ENCODE measurements at places on chromosomes 6 and 20.

DNA sequence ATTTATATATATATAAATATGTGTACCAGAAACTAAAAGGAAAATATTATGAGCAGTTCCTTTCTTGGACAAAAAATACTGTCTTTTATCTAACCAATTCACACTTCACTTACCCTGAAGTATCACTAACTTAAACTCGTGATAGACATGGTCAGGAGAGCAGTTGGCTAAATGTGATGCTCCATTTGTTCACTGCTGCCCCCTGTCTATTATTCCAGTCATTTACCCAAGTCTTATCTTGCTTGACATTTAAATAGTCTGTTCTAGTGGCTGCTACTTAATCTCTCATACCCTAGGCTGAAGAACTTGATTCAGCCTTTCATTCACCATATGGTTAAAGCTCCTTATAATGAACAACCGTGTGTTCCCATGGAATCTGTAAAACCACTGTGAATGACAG, 789.6 kb upstream of the EYS start:
- no peaks in the 10 kb centered on the region for H3K4me1 ChIP-seq
- no peaks in the 10 kb centered on the region for H3K36me3 ChIP-seq
- no peak overlapping the region for H3K4me3 ChIP-seq
- DNase-seq = no peak
- H3K27ac ChIP-seq = no peak overlapping the region

GRCh38 chr20:63226042-63226943, 9.4 kb upstream of the BIRC7 start:
- peaks cover 7% of the 10 kb centered on the region for H3K27me3 ChIP-seq
- DNase-seq = no peak
- H3K4me3 ChIP-seq = no peak overlapping the region
- H3K4me1 ChIP-seq = no peaks in the 10 kb centered on the region

- no peaks in the 10 kb centered on the region for H3K27me3 ChIP-seq
- no peak overlapping the region for H3K27ac ChIP-seq
- peaks cover 18% of the 10 kb centered on the region for H3K4me1 ChIP-seq
- no peak overlapping the region for H3K4me3 ChIP-seq
- DNase-seq = no peak
- H3K36me3 ChIP-seq = no peaks in the 10 kb centered on the region
Observed at GRCh38 chr6:88143421-88144157, 22.6 kb downstream of the CNR1 start.

- no peaks in the 10 kb centered on the region for H3K4me1 ChIP-seq
- H3K36me3 ChIP-seq = peaks cover 23% of the 10 kb centered on the region
- H3K27me3 ChIP-seq = no peaks in the 10 kb centered on the region
- H3K27ac ChIP-seq = no peak overlapping the region
- no peak for DNase-seq
- H3K4me3 ChIP-seq = no peak overlapping the region
Observed at GRCh38 chr20:35134880-35135279, 12.3 kb downstream of the EDEM2 start.

DNA sequence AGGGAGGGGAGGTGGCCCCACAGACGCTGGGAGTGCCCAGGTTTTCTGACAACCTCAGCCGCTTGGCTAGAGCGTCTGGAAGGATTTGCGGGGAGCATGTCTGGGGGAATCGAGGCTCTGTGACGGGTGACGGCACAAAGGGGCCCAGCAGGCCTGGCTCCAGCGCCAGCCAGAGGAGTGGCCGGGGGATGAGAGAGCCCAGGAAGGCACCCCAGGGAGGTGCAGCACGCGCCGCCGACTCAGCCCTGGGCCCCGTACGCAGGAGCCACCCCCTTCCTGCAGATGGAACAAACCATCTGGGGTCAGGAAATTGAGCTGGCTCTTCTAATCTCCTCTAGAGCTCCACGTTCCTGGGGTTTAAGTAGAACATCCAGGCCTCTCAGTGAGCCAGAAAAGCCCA, 5.9 kb upstream of the SLCO4A1 start:
- H3K27me3 ChIP-seq = peaks cover 3% of the 10 kb centered on the region
- H3K4me1 ChIP-seq = peaks cover 2% of the 10 kb centered on the region
- no peak overlapping the region for H3K27ac ChIP-seq
- no peak overlapping the region for H3K4me3 ChIP-seq

GRCh38 chr6:129521946-129522345, 188.0 kb downstream of the ARHGAP18 start:
- no peaks in the 10 kb centered on the region for H3K36me3 ChIP-seq
- H3K27me3 ChIP-seq = no peaks in the 10 kb centered on the region
- no peak overlapping the region for H3K27ac ChIP-seq
- H3K4me3 ChIP-seq = no peak overlapping the region

DNA sequence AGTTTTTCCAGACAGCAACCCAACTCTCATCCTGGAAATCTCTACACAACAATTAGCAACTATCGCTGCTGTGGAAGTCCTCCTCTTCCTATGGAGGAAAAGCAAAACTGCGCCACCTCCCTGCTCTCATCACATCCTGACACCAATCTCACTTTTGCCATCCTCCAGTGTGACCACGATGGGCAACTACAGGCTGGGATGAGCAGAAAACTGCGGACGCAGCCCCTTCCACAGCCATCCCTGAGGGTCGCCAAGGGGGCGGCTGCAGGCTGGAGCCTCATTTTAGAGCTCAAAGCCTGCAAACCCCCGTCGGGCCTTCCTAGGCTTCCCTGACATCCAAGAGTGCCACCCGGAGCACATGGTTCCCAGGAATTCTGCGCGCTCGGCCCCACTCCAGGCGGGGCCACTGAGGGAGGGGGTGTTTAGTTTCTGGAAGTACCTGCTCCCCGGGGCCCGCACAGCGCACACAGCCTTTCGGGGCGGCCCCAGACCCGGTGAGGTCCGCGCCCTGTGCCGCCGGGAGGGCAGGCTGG, 1.2 kb downstream of the TCFL5 start:
- DNase-seq = no peak
- H3K36me3 ChIP-seq = no peaks in the 10 kb centered on the region
- H3K27ac ChIP-seq = no peak overlapping the region
- H3K4me1 ChIP-seq = peaks cover 5% of the 10 kb centered on the region

GRCh38 chr20:61933951-61934715, 131.5 kb downstream of the TAF4 start:
- H3K36me3 ChIP-seq = no peaks in the 10 kb centered on the region
- H3K27ac ChIP-seq = no peak overlapping the region
- DNase-seq = no peak
- H3K4me1 ChIP-seq = no peaks in the 10 kb centered on the region
- H3K27me3 ChIP-seq = no peaks in the 10 kb centered on the region

GRCh38 chr6:72651174-72651573, 29.3 kb downstream of the KCNQ5 start:
- H3K4me3 ChIP-seq = no peak overlapping the region
- no peak overlapping the region for H3K27ac ChIP-seq
- H3K4me1 ChIP-seq = peaks cover 28% of the 10 kb centered on the region
- no peaks in the 10 kb centered on the region for H3K36me3 ChIP-seq

GRCh38 chr20:5044075-5044620, 42.8 kb upstream of the SLC23A2 start:
- no peak overlapping the region for H3K27ac ChIP-seq
- no peak overlapping the region for H3K4me3 ChIP-seq
- DNase-seq = no peak
- no peaks in the 10 kb centered on the region for H3K36me3 ChIP-seq
- 0 out of 2 replicates have a peak, but pooled peaks cover 3% of the 10 kb centered on the region for H3K4me1 ChIP-seq

- no peaks in the 10 kb centered on the region for H3K4me1 ChIP-seq
- DNase-seq = no peak
- H3K4me3 ChIP-seq = no peak overlapping the region
- H3K36me3 ChIP-seq = no peaks in the 10 kb centered on the region
- H3K27ac ChIP-seq = no peak overlapping the region
Observed at GRCh38 chr6:115932481-115932880, 128.2 kb downstream of the FRK start.
